Activated T-cell treated with anti-CD3 and anti-CD28 coated beads for 24 hours (primary cell): ENCODE measurements at places on chromosomes 5 and 9.

GRCh38 chr9:76323490-76323889 lies 70.7 kb downstream of the RFK start:
- DNase-seq = no peak

GRCh38 chr9:80932181-80932580 lies 757.2 kb downstream of the TLE1 start:
- DNase-seq = no peak

- peak; percentile 27 for DNase-seq
These were observed 71.8 kb upstream of the MAMDC2 start for GRCh38 chr9:69971643-69972449.

DNA sequence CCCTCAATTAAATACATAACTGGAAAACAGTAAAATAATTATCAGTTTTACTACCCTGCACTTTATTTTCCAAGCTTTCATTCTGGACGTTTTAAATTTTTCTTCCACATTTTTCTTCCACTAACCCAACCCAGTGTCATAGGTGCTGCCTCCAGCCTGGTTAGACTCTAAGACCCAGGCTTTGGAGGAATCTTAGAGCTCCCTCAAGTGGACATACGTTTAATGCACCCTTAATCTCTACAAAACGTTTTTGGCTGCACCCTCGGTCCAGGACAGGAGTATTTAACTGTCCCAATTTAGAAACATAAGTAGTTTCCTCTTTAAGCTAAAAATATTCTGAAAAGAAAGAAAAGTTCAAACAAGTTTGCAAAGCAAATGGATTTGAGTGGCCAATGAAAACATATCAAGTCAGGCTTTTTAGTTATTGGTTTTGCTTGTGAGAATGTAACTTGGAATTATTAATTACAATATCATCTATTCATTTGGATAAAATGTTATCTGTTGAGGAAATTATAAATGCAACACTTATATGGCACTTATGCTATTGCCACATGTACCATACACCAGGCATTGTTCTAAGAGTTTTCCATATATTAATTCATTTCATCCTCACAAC lies 38.9 kb downstream of the CDH6 start:
- no peak for DNase-seq

GRCh38 chr5:76358-77169 lies 15.4 kb upstream of the PLEKHG4B start:
- DNase-seq = no peak

GRCh38 chr5:34008802-34009201 lies 952 bp upstream of the AMACR start:
- DNase-seq = no peak

GRCh38 chr9:18896531-18897179 lies 136.4 kb downstream of the SAXO1 start:
- no peak for DNase-seq

GRCh38 chr5:177355868-177356168 lies 1.9 kb upstream of the RGS14 start:
- no peak for DNase-seq
